ENCODE measurements at places on chromosomes 13 and 19. TPM values are rescaled to one million over a fixed set of nuclear protein-coding genes. Genes with fewer than 3 reads are reported as not detected.

CLEC17A gene
- total RNA-seq, result not detected

RNF225 gene
- total RNA-seq, result not detected

ARL11 gene
- total RNA-seq, result 1.4 TPM

CABP5 gene
- not detected for total RNA-seq

DNAAF3 gene
- total RNA-seq, result 4.9 TPM

RNASEH2B gene
- total RNA-seq, result 61.6 TPM

ZSCAN22 gene
- total RNA-seq, result 3.8 TPM

C19orf73 gene
- 3.8 TPM for total RNA-seq

PRTN3 gene
- 1.1 TPM for total RNA-seq

ATP4A gene
- not detected for total RNA-seq

MYO1F gene
- 8.5 TPM for total RNA-seq

NLRP5 gene
- total RNA-seq, result 0.44 TPM

RAB8A gene
- total RNA-seq, result 38.8 TPM

OVOL3 gene
- not detected for total RNA-seq

ADAT3 gene
- total RNA-seq, result 4.9 TPM

ZNF320 gene
- total RNA-seq, result 22.0 TPM

- no peaks in the 10 kb centered on the region for H3K36me3 ChIP-seq
- H3K4me1 ChIP-seq, result no peaks in the 10 kb centered on the region
- H3K27ac ChIP-seq, result no peak overlapping the region
- H3K27me3 ChIP-seq, result no peaks in the 10 kb centered on the region
- DNase-seq, result no peak
Measured at GRCh38 chr13:20699715-20700114, 3.8 kb upstream of the IL17D start.

DNA sequence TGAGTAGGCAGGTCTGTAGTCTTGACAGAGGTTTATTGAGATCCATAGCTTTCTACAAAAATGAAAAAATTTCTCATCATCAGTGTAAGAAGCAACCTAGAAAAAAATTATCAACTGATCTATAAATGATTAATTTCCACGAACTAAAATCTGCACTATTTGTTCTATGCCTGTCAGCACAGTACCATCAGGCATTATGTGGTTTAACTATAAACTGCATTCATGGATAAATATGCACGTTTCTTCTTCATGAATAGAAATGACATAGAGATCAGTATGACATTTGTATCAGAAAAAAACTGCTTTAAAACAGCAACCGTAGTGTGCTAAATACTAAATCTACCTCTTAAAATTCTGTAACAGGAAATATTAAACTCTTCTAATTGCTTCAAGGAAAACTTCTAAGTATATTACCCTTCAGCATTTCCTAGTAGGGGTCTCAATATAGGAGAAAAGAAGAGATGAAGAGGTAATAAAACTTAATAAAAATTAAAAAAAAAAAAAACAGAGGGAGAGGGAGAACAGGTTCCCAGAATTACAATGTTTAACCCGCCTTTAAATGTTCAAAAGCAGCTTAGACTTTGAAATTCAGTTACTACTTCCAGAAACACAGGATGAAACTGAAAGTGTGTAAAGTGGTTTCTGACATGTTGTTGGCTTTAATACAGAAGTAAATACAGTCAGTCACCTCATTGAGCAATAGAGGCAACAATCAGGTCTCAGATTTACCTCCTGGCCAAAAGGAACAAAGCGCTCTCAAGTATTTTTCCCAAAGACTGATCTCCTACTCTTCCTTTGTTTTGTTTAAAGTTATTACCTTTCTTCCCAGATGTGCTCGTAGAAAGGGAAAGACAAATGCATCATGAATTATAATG lies 144.4 kb downstream of the DIAPH3 start:
- no peaks in the 10 kb centered on the region for H3K36me3 ChIP-seq
- no peak overlapping the region for H3K4me3 ChIP-seq
- DNase-seq, result no peak
- no peaks in the 10 kb centered on the region for H3K4me1 ChIP-seq
- H3K27ac ChIP-seq, result no peak overlapping the region
- H3K27me3 ChIP-seq, result no peaks in the 10 kb centered on the region

DNA sequence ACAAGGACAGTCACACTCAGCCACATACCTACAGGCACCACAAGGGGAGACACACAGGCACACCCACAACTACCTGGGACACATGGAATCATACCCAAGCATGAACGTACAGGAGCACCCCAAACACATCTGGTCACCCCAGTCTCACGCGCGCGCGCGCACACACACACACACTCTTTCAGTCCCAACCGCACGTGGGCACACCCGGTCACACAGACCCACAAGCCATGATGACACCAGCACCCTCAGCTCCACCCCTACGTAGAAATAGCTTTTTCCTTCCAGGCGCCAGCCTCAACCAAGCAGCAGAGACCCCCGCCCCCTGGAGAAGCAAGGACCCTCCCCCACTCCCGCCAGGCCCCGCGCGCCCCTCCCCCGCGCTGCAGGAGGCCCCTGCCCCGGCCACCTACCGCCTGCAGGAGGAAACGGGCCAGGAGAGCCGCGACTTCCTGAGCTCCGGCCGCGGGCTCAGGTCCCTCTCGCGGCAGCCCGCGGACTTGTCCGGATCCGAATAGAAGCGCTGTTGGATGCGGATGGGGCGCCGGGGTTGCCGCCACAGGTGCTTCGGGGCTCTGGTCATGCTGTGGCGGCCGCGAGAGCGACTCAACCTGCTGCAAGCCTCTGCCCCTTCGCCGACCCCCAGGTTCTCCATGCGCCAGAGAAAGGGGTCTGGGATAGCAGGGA lies 6.4 kb upstream of the PDE4C start:
- H3K36me3 ChIP-seq, result no peaks in the 10 kb centered on the region
- H3K4me3 ChIP-seq, result no peak overlapping the region
- no peaks in the 10 kb centered on the region for H3K4me1 ChIP-seq
- DNase-seq, result no peak

DNA sequence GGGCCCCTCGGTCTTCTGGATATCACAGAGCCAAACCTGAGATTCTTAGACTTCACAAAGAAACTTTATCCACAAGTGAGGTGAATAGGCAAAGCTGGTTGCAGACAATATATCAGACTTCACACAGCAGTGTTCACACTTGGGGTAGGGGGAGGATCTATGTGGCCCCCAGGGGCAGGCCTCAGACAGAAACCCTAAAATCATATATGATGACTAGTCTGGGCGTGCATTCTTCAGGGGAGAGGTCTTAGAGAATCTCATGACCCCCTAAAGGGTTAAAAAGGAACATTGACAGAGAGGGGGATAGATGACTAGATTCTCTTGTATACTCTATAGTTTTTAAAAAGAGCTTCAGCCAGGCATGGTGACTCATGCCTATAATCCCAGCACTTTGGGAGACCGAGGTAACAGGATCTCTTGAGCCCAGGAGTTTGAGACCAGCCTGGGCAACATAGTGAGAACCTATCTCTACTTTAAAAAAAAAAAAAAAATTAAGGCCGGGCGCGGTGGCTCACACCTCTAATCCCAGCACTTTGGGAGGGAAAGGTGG lies 2.8 kb downstream of the TYROBP start:
- no peaks in the 10 kb centered on the region for H3K36me3 ChIP-seq
- H3K4me3 ChIP-seq, result no peak overlapping the region
- no peaks in the 10 kb centered on the region for H3K27me3 ChIP-seq

DNA sequence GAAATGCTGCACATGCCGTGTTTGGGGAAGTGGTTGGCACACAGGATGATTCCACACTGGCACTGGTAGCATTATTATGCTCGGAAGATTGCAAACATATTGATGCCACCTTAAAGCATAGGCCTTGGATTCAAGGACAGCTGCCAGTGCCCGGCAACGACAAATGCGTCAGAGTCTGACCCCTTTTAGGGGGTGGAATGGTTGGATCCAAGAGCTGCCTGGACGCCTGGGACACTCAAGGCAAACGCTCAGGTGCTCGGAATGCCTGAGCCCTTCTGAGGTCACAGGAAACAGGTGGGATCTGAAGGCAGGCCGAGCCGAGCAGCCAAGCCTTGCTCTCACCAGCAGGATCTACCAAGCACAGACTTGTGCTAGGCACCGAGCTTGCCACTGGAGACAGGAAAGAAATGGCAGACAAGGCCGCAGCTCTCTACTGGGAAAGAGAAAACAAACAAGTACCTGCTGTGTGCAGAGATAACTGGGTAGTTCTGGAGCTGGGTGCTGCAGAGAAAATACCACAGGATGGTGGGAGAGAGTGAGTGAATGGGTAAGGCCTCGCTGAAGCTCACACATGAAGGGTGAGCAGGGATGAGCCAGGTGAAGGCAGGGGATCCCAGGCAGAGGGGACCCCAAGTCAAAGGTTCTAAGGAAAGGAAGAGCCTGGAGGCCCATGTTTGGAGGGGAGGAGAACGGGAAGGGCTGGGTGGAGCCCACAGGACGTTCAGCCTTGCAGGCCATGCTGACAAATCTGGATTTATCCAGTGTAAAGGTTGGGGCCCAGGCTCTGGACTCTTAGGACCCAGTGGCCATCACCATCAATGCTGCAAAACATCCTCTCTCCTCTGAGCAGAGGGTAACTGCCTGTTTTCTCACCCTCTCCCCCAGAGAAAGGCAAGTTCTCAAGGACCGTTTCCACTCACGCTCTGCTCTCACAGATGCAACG lies 9.2 kb downstream of the RANBP3 start:
- no peaks in the 10 kb centered on the region for H3K27me3 ChIP-seq
- DNase-seq, result no peak
- H3K36me3 ChIP-seq, result no peaks in the 10 kb centered on the region
- H3K4me3 ChIP-seq, result no peak overlapping the region
- no peaks in the 10 kb centered on the region for H3K4me1 ChIP-seq

GRCh38 chr19:2542341-2543069 lies 66.6 kb downstream of the GADD45B start:
- no peaks in the 10 kb centered on the region for H3K36me3 ChIP-seq
- H3K4me3 ChIP-seq, result no peak overlapping the region
- DNase-seq, result no peak

DNA sequence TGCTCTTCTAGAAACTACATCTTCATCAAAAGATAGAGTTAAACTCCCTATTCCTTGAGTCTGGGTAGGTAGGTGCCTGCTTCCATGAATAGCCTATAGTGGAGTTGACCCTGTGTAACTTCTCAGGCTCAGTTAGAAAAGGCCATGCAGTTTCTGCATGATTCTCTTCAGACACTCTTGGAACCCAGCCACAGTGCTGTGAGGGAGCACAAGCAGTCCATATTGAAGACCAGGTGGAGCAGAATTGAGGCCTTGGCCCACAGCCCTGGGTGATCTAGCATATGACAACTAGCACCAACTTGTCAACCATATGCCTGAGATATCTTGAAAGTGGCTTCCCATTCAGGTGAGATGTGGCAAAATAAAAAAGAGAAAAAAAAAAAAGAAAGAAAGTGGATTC lies 10.3 kb upstream of the PAN3 start:
- no peaks in the 10 kb centered on the region for H3K4me1 ChIP-seq
- no peak for DNase-seq
- H3K27me3 ChIP-seq, result no peaks in the 10 kb centered on the region
- H3K27ac ChIP-seq, result no peak overlapping the region
- H3K4me3 ChIP-seq, result no peak overlapping the region
- no peaks in the 10 kb centered on the region for H3K36me3 ChIP-seq

DNA sequence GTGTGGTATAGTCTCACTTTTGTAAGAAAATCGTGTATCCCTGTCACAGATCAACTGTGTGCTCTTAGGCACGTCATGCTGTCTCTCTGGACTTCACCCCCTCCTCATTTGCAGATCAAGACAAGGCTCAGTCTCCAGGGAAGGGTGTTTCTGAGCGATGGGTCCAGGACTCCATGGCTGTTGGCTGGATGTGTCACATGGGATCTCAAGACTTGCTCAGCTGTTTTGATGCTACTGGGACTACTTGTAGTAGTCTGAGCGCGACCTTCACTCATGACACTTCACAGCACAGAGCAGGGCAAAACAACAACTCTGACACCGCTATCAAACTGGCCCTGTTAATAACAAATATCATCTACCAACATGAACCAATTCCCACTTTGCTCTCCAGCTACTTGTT lies 36.2 kb downstream of the SMAD9 start:
- no peak for DNase-seq
- no peaks in the 10 kb centered on the region for H3K4me1 ChIP-seq
- H3K27ac ChIP-seq, result no peak overlapping the region

GRCh38 chr19:42057846-42058245 lies 12.2 kb downstream of the GRIK5 start:
- no peaks in the 10 kb centered on the region for H3K36me3 ChIP-seq
- no peak overlapping the region for H3K4me3 ChIP-seq
- no peaks in the 10 kb centered on the region for H3K4me1 ChIP-seq
- DNase-seq, result no peak
- no peak overlapping the region for H3K27ac ChIP-seq

- no peaks in the 10 kb centered on the region for H3K27me3 ChIP-seq
- no peaks in the 10 kb centered on the region for H3K36me3 ChIP-seq
- H3K4me3 ChIP-seq, result peak overlapping the region; percentile 69
- peak overlapping the region; percentile 89 for H3K27ac ChIP-seq
- no peak for DNase-seq
Measured at GRCh38 chr19:48480183-48480557, 11.0 kb downstream of the CYTH2 start.

DNA sequence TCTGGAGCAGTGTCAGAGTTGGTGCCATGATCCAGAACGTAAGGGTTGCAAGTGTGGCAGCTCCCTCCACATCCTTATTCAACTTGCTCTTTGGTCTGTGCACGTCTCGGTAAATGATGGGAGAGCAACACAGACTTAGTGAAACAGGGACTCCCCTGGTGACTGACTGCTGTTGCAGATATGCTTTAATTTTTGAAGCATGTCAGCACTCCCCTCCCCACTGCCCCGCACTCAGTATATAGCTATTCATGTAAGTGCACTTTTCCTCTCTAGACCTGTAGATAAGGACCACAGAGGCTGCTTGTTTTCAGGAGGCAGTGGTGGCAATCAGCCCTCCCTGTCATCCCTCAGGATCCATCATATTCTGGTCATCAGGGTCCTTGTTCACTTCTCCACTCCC lies 470.9 kb downstream of the IRS2 start:
- no peaks in the 10 kb centered on the region for H3K27me3 ChIP-seq
- H3K27ac ChIP-seq, result no peak overlapping the region
- no peak overlapping the region for H3K4me3 ChIP-seq
- H3K4me1 ChIP-seq, result no peaks in the 10 kb centered on the region

GRCh38 chr13:43584751-43585150 lies 202.0 kb downstream of the ENOX1 start:
- DNase-seq, result no peak
- no peaks in the 10 kb centered on the region for H3K27me3 ChIP-seq
- no peaks in the 10 kb centered on the region for H3K36me3 ChIP-seq
- no peaks in the 10 kb centered on the region for H3K4me1 ChIP-seq
- H3K27ac ChIP-seq, result no peak overlapping the region
- H3K4me3 ChIP-seq, result no peak overlapping the region

- H3K27me3 ChIP-seq, result no peaks in the 10 kb centered on the region
- H3K4me3 ChIP-seq, result no peak overlapping the region
- H3K4me1 ChIP-seq, result no peaks in the 10 kb centered on the region
- DNase-seq, result no peak
Measured at GRCh38 chr19:58372311-58373133, 8.3 kb downstream of the ZNF837 start.

DNA sequence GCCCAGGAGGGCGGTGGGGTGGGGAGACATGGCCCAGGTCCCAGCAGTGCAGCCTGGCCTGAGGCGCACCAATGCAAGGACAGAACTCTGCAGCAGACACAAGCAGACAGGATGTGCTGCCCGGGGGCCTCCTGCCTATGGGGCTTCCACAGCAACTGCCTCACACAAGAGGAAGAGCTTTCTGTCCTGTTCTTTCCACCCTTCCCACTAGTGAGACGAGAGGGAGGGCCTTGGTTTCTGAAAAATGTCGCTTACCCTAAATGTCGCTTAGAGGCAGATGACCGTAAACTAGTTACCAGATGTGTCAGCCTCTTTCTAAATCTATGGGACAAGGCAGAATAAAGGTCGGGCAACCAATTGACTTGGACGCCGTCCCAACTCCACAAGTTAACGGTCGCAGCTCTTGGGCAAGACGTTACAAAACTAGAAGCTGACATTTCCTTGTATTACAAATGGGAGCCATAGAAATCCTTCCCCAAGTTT lies at the start of gene LAIR1:
Gene LAIR1, minus strand, starts transcription at position 157 of the 483 bp plus-strand sequence. Its CDS starts 127 bp downstream, at position 30.
- no peaks in the 10 kb centered on the region for H3K4me1 ChIP-seq
- H3K27ac ChIP-seq, result no peak within 1 kb of the TSS
- H3K27me3 ChIP-seq, result no peaks in the 10 kb centered on the region

Data from breast epithelium (tissue), 4 donors.